Vagina (tissue), 2 donors: ENCODE measurements at places on chromosomes 4 and X.

DNA sequence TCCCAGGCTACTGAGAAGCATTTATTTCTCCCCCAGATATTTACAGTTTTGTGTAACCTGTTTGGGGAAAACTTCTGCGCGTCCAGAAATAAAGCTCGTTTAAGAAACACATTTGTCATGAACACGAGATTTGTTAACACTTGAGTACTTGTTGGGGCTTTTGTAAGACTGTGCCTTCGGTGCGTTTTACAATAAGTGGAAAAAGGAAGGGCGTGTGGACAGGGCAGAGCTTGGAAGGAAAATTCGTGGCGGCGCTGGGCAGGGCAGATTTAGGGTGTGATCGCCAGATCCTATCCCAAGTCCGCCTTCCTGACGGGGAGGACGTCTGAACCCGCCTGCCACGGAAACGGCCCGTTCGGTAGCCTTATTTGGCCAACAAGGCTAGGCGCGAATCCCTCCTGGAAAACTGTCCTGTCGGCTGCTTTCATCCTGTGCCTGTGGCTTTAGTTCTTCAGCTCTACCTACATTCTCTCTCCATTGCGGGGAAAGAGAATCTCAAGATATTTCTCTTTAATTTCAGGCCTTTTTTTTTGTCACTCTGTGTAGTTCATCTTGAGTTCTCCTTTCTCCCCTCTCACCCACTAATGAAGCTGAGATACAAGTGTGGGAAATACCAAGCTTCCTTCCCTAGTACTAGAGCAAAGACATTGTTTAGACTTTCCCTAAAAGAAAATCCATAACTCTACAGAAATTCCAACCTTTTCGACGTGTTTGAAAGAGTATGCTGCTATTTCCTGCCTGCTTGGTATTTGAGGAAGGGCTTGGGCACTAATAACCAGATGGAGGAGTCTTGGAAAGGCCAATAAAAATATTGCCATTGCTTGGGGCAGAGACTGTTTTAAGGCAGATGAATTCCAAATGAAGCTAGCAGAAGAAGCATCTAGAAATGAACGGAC lies 982 bp downstream of the PDLIM5 start:
- no peak for DNase-seq

GRCh38 chrX:76555816-76556215 lies 128.3 kb downstream of the MAGEE1 start:
- no peak for DNase-seq

GRCh38 chrX:112654871-112655270 lies 24.9 kb downstream of the LHFPL1 start:
- DNase-seq: no peak

GRCh38 chr4:84647312-84647884 lies 64.5 kb downstream of the CDS1 start:
- no peak for DNase-seq

GRCh38 chr4:99390055-99390454 lies 37.5 kb upstream of the ADH1C start:
- DNase-seq: no peak

DNA sequence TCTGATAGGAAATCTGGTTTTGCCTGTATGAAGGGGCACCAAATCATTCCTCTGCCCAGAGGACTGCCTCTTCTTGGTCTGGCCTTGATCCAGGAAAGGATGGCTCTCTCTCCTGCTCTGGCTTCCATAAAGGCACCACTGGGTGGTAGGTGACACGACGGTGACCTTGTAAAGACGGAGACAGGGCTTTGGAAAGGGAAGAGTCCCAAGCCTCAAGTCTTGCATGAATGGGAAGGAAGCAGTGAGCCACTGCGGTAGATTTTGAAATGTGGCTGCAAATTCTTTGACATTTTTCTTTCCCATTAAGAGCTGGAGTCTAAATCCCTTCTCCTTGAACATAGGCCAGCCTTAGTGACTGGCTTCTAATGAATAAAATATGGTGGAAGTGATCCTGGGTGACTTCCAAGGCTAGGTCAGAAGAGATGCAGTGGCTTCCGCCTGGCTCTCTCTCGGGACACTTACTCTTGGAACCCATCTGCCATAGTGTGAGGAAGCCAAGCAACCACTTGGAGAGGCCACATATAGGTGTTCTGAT lies 347.4 kb downstream of the BCOR start:
- no peak for DNase-seq

- no peak for DNase-seq
Observed at GRCh38 chrX:68193234-68193633, 240.1 kb downstream of the OPHN1 start.

DNA sequence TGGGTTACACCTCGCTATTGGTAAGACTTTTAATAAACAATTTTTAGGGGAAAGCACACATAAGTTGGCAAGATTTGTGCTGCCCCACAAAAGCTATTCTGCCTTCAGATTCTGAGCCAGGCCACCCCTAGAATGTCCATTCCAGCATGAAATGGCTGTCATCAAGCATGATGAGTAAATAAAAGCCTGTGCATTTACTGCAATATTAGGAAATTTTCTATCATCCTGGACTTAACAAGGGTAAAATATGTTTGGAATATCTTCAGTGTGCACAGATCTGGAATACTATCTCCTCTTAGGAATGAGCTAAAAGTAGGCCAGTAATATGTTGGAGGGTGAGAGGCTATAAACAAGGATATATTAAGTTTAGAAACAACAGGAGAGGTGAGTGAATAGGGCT lies 510.9 kb downstream of the ANKRD50 start:
- no peak for DNase-seq
